Ovary (tissue), 10 donors: ENCODE measurements at places on chromosomes 7 and 10.

DNA sequence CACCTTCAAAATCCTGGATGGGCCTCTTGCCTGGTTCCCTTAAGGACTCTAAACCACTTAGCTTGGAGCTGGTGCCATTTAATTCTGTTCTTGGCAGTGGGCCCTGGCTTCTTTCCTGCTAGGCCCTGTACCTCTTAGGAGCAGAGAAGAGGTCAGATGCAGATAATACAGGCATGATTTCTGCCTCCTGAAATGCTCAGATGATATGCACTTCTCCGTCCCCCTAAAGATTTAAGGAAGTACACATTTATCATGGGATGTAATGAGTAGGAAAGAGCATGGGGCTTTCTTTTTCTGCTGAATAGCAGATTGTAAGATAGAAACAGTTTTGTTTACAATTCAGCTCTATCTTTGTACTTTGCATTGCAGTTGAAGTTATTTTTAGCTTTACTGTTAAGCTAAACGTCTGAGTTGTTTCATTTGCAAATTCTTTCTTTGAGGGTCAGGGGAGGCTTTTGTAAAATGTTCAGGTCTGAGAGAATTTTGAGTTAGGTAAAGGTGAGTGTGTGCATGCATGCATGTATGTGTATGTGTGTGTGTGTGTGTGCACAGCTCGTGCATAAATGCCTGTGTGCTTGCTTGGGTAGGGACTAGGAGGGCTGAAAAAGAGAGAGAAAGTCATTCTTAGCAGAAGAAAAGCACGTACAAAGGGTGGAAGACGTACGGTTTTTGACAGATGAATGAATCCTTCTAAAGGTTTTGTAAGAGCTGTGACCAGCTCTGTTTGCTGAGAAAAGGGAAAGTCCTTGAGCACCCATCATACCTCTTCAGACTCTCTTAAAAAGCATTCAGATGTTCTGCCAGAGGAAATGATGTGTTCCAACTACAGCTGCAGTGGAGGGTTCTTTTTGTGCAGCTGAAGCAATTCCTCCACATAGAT, 364.2 kb downstream of the AUTS2 start:
- no peaks in the 10 kb centered on the region for H3K36me3 ChIP-seq
- H3K27me3 ChIP-seq: no peaks in the 10 kb centered on the region
- H3K4me1 ChIP-seq: peaks cover 11% of the 10 kb centered on the region
- H3K27ac ChIP-seq: no peak overlapping the region

DNA sequence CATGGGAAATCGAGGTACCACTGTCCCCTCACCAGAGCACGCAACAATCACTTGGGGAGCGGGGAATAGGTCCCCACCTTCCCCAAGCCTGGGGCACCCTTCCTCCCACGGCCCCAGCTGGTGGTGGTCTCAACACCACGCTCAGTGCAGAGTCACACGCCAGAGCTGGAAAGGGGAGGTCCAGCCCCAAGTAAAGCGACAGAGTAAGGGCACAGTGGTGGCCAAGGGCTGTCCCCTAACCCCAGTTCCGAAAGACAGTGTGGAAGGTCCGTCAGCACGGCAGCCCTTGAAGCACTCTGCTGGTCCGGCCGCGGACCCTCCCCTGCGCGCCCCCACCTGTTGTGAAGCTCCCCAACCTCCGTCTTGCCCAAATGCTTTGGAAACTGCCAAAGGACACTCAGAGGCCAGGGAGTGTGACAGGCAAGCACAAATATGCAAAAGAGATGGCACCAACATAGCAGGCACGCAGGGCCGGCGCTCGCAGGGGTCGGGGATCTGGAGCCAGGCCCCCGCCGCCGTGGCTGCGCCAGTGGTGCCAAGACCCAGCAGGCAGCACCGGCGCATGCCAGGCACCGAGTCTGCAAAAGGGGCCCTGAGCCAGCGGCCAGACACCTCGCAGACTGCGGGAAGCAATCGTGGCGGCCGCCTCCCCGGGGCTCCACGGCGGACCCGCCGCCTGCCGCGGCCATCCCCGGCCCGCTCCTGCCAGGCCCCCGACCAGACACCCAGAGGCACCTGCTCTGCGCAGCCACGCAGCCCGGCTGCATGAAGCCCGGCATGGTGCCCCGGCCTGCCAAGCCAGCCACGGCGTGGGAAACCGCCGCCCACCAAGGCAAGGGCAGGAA, 51.6 kb upstream of the SRRM3 start:
- H3K36me3 ChIP-seq: no peaks in the 10 kb centered on the region
- H3K4me1 ChIP-seq: no peaks in the 10 kb centered on the region
- no peak overlapping the region for H3K4me3 ChIP-seq

DNA sequence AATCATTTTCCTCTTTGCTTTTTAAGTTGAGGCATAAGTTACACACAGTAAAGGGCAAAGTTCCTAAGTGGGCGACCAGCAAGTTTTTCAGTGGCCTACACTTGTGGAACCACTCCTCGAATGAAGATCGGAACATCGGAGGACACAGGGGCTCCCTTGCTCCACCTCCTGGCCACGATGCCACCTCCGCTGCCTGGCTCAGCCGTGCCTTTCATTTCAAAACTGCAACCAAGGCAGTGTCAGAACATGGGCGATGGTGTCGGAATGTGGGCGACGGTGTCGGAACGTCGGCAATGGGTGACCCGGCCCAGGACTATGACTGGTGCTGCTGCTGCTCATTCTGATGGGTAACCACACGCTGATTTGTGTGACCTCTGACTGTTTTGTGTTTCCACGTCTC, 9.6 kb upstream of the VIPR2 start:
- no peak overlapping the region for H3K27ac ChIP-seq
- no peaks in the 10 kb centered on the region for H3K36me3 ChIP-seq
- H3K27me3 ChIP-seq: no peaks in the 10 kb centered on the region

GRCh38 chr10:105949721-105950120, 1214.8 kb downstream of the SORCS1 start:
- no peak overlapping the region for H3K4me3 ChIP-seq
- no peak for DNase-seq
- H3K27ac ChIP-seq: no peak overlapping the region
- no peaks in the 10 kb centered on the region for H3K4me1 ChIP-seq
- H3K36me3 ChIP-seq: no peaks in the 10 kb centered on the region

DNA sequence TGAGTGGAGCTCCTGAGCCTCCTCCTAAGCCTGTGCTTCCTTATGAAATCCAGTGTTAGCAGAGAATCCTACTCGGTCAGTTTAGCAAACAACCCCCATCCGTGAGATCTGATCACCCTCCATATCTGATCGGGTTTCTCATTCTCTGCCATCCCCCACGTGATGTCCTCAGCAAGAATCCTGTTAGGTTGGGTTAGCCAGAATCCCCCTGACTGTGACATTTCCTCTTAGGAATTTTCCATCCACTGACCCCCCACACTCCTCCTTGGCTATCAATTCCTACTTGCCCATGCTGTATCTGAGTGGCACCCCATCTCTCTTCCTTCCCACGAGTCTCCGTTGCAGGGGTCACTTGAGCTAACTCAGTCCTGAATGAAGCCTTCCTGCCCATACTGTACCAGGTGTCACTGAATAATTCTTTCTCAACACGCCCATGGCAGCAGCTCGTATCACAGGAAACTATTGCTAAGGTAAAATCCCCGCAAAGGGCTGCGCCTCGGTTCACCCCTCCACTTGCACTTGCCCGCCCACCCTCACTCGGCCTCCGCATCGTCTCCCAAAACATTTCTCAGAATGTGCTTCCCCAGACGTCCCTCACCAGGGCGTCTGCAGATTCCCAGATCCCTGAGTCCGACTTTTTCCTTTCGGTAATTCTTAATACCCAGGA, 44.1 kb downstream of the MYOF start:
- H3K36me3 ChIP-seq: no peaks in the 10 kb centered on the region
- H3K4me3 ChIP-seq: no peak overlapping the region
- no peaks in the 10 kb centered on the region for H3K27me3 ChIP-seq
- H3K4me1 ChIP-seq: peaks cover 20% of the 10 kb centered on the region
- H3K27ac ChIP-seq: peak overlapping the region; percentile 98

- H3K27ac ChIP-seq: no peak overlapping the region
- no peak overlapping the region for H3K4me3 ChIP-seq
- no peak for DNase-seq
- H3K36me3 ChIP-seq: no peaks in the 10 kb centered on the region
Observed at GRCh38 chr7:84009051-84009450, 185.5 kb downstream of the SEMA3A start.

GRCh38 chr10:103470761-103471653, 8.0 kb downstream of the CALHM3 start:
- H3K4me1 ChIP-seq: no peaks in the 10 kb centered on the region
- H3K4me3 ChIP-seq: no peak overlapping the region
- no peak overlapping the region for H3K27ac ChIP-seq
- peak; percentile 34 for DNase-seq
- H3K27me3 ChIP-seq: no peaks in the 10 kb centered on the region
- H3K36me3 ChIP-seq: no peaks in the 10 kb centered on the region

DNA sequence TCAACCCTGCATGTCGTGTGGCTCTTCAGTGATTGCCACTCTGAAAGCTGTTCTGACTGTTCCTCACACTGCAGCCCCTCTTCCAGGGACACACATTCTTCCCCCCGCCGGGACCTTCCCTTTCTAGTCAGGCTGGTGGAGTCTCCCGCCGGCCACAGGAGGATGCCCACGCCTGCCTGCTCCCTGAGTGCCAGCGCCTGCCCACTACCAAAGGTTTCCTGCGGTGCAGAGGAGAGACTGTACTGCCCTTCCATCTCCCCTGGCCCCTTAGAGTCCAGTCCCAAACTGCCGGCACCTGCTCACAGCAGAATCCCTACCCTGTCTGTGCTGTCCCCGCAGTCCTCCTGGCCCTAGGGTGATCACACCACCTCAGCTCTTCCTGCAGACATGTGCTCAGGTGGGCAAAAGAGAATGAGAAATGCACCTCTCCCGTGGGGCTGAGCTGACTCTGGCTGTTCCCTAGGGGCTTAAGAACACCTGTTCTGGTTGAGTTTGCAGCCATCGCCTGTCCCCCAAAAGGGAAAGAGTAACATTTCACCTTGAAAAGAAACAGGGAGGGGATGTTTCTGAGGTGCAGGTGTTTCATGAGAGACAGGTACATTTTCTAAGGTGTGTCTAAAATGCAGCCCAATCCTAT, 1.4 kb downstream of the PODXL start:
- peaks cover 8% of the 10 kb centered on the region for H3K4me1 ChIP-seq
- no peak overlapping the region for H3K27ac ChIP-seq
- no peaks in the 10 kb centered on the region for H3K27me3 ChIP-seq

- no peak overlapping the region for H3K27ac ChIP-seq
- no peaks in the 10 kb centered on the region for H3K27me3 ChIP-seq
- DNase-seq: peak; percentile 3
- H3K4me1 ChIP-seq: peaks cover 2% of the 10 kb centered on the region
Observed at GRCh38 chr10:86359111-86359510, 7.5 kb downstream of the GRID1 start.

DNA sequence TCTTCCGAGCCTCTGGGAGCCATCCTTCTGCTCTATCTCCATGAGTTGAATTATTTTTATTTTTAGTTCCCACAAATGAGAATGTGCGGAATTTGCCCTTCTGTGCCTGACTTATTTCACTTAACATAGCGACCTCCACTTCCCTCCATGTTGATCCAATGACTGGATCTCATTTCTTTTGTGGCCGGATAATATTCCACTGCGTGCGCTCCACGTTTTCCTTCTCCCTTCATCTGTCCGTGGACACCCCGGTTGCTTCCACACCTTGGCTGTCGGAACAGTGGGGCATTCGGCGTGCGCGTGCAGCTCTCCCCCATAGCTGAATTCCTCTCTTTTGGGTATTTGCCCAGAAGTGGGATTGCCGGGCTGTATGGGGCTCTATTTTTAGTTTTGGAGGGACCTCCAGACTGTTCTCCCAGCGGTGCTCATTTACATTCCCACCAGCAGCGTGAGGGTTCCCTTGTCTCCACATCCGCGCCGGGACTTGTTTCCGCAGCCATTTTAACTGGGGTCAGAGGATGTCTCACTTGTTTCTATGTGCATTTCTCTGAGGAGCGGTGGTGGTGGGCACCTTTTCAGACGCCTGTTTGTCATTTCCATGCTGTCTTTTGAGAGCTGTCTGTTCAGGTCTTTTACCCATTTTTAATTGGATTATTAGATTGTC, 51.0 kb upstream of the SUN1 start:
- no peak overlapping the region for H3K4me3 ChIP-seq
- no peaks in the 10 kb centered on the region for H3K36me3 ChIP-seq
- H3K27ac ChIP-seq: peak overlapping the region; percentile 60

- DNase-seq: no peak
- H3K36me3 ChIP-seq: no peaks in the 10 kb centered on the region
- no peaks in the 10 kb centered on the region for H3K27me3 ChIP-seq
- no peak overlapping the region for H3K27ac ChIP-seq
- H3K4me3 ChIP-seq: no peak overlapping the region
Observed at GRCh38 chr7:70676243-70676642, 455.7 kb upstream of the GALNT17 start.

DNA sequence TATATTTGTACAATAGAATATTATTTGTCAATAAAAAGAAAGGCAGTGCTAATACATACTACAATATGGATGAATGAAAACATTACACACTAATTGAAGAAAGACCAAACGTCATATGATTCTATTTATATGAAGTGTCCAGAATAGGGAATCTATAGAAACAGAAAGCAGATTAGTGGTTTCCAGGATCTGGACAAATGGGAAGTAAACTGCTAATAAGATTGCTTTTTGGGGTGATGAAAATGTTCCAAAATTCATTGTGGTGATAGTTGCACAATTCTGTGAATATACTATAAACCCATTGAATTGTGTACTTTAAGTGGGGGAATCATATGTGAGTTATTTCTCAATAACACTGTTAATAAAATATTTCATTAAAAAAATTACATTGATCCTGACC, 78.2 kb upstream of the IFRD1 start:
- H3K27me3 ChIP-seq: no peaks in the 10 kb centered on the region
- DNase-seq: no peak
- no peaks in the 10 kb centered on the region for H3K36me3 ChIP-seq
- no peaks in the 10 kb centered on the region for H3K4me1 ChIP-seq
- no peak overlapping the region for H3K27ac ChIP-seq

DNA sequence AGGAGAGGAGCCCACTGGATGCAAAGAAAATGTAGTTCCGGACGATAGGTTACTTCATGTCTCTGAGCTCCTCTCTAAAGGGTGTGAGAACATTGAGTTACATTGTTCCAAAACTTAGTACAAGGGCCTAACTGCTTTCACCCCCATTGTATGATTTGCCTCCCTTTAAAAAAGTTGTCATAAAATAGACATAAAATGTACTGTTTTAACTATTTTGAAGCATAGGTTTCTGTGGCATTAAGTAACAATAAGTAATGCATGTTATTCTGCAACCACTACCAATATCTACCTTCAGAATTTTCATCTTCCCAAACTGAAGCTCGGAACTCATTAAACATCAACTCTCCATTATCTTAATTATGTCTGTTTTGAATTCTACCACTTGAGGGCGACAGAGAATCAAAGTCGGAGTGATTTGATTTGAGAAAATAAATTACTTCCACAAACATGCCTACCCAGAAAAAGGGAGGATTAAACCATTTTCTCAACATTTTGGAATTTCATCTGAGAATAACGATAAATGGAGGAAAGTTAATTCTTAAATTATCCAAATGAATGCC, 2.7 kb downstream of the IGFBP1 start:
- H3K27ac ChIP-seq: no peak overlapping the region
- no peak for DNase-seq
- H3K4me1 ChIP-seq: peaks cover 3% of the 10 kb centered on the region
- H3K4me3 ChIP-seq: no peak overlapping the region
- H3K27me3 ChIP-seq: no peaks in the 10 kb centered on the region
- no peaks in the 10 kb centered on the region for H3K36me3 ChIP-seq
